Suppressor macrophage (primary cell): ENCODE measurements at places on chromosomes 2 and 18.

GRCh38 chr18:74251297-74252038, 40.3 kb downstream of the CYB5A start:
- DNase-seq = peak; percentile 71

DNA sequence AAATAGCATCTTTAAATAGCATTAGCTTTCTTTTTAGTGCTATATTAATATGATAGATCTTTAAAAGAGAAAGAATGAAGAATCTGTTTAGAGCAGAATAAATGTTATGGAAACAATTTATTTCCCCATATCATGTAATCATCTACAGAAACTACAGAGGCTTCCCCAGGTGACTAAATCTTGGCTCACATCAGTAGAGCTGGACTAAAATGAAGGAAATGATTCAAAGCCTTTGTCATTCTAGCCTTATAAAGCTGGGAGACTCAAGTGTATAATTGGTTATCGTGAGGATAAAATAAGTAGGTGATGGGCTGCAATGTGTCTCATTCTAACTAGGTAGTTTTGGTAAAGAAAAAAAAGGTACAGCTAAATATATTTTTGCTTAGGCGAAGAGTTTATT, 83.2 kb upstream of the UNC80 start:
- no peak for DNase-seq

DNA sequence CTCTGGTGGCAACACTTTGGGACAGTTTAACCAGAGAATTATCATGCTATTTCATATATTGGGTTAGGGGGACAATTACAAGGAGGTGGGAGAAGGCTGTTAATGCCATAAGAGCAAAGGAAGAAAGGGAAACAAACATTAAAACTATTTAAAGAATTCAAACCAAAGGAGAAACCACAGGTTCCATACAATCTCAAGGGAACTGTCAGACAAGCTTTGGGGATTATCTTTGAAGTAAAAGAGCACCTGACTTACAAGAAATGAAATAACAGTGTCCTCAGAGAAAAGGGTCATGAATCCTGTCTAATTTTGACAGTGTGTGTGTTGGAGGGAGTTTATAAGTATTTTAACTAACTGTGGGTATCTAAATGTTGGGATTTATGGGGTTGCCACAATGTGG, 44.4 kb downstream of the CERS6 start:
- DNase-seq = no peak

- DNase-seq = no peak
These were observed 25.4 kb upstream of the SLC66A3 start for GRCh38 chr2:11129598-11130449.

GRCh38 chr2:176854062-176854461, 358.5 kb upstream of the HNRNPA3 start:
- DNase-seq = no peak

DNA sequence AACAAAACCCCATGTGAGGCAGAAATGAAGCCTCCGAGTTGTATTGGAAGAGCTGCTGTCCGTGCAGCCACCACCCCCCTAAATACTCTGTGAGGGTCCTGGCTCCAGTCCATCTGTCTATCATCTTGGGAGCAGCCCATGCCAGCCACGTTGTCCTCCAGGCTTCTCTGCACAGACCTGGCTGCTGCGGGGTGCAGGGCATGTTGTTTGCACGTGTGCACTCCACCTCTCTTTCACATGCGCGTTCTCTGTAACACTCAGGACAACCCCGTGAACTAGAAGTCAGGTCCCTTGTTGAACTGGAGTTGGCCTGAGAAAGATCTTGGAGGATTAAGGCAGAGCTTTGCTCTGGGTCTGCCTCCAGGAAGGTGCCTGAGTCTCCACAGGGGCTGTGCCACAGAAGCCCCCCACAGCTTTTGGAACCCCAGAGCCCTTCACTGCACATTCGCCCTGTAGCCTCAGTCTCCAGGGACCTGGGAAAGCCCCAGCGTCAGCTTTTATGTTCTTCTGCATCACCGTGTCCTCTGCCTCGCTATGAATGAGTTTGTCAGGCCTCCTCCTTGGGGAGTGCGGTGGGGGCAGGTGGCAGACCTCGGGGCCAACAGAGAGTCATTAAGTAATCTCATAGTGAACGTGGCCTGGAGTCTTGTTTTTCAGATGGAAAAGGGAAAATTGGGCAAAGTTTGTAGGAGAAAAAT, 16.6 kb downstream of the RTP5 start:
- DNase-seq = no peak

DNA sequence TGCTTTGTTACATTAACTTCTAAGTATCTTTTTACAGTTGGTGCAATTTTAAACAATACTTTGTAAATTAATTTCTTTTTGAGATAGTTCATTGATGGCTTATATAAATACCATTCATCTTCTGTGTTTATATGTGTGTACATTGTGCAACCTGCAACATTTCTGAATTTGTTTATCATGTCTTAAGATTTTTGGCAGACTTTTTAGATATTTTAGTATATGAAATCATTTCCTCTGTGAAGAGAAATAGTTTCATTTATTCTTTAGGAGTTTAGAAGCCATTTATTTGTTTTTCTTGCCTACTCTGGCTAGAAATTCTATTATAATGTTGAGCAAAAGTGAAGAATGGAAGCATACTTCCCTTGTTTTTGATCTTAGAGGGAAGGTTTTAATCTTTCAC, 337.8 kb upstream of the DSEL start:
- no peak for DNase-seq

DNA sequence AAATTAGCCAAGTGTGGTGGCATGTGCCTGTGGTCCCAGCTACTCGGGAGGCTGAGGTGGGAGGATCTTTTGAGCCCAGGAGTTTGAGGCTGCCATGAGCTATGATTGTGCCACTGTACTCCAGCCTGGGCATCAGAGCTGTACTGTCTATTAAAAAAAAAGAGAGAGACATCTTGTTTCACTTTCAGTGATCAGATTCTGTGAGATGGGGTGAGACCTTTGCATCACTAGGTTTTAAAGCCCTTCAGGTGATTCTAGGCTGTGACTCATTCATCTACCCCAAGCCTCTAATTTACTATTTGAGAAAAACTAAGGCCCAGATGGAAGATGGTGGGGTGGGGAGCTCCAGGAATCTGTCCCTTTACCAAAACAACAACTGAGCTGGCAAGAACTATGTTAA, 7.1 kb downstream of the C2orf92 start:
- DNase-seq = no peak

DNA sequence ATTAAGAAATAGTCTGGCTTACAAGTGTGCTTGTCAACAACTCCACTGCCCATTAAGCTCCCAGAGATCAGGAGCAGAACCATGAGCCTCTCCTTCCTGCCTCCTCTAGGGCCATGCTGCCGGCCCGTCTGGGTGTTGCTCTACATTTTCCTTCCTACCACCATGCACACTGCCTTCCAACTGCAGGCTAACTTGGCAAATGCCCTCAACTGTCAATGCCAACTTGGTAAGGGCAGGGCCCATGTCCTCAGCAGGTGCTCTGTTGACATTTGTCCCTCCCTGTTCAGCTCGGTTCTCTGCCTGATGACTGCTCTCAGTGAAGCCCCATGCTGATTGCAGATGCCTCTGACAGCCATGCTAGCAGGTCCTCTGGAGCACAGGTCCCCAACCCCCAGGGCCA, 345.2 kb downstream of the ALK start:
- no peak for DNase-seq

GRCh38 chr2:32947484-32948143, 861 bp downstream of the LTBP1 start:
- DNase-seq = no peak

DNA sequence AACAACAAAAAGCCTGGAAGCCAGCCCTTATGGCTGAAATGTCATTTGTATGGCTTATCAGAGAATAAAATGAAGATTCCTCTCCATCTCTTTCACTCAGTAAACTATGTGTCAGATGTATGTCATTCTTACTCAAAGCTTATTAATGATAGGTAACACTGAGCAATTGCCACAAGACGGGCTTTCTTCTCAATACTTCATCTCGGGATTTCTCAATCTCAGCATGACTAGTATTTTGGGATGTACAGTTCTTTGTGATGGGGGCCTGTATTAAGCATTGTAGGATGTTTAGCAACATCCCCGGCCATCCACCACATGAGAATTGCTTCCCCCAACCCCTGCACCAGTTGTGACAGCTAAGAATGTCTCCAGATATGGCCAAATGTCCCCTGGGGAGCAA, 80.2 kb downstream of the MREG start:
- DNase-seq = peak; percentile 37

DNA sequence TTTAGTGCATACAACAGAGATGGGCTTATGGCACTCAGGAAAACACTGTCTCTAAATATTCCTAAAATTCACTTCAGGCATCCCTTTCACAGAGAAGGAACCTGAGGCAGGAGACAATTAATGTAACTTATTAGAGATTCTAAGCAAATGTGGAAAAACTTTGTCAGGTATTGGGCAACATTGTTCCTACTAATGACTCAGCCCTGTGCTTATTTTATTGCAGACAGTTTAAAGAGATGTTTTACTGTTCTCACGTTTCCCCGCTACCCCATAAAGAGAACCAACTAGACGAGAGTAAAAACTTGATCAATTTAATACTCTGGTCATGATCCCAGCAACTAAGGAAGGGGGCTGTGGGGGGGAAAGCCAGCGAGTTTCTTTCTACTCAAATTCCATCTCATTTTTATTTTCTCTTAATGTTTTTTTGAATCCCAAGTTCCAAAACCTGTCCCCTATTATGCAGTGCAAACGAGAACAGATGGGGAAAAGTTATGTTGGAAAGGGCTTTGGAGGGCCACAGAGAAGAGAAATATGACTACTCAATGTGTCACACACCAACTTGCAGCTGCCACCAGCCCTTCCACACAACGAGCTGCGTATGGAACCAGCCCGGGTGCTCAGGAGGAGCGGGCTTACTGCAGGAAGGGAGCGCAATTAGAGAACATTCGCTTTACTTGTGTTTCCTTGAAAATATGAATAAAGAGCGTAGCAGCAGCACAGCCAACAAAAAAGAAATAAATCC, 18.7 kb upstream of the ACVR1 start:
- DNase-seq = peak; percentile 58

- DNase-seq = no peak
These were observed 18.1 kb upstream of the DNAH7 start for GRCh38 chr2:196086517-196087368.

- peak; percentile 84 for DNase-seq
These were observed 51.0 kb downstream of the PPP4R1 start for GRCh38 chr18:9563331-9563730.
